ENCODE measurements at places on chromosomes 7 and 10.

DNA sequence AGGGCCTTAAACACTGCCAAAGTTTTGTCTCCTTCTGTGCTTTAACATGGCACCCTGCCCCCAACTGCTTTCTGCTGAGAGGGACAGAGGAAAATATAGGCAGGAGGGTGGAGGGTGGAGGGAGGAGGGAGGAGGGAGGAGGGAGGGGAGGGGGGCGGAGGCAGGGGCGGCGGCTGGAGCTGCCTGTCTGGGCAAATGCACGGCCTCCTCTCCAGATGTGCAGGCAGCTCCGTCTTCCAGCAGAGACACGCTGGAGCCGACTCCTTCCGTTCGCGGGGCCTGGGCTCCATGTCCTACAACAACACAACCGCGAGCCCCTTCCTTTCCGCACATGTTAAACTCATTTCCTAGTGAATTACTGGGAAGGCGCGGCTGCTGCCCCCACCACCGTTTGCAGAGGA lies 14.2 kb downstream of the EBF3 start:
- DNase-seq = no peak

GRCh38 chr7:71595176-71595575 lies 463.2 kb downstream of the GALNT17 start:
- no peak for DNase-seq

GRCh38 chr7:140631602-140632001 lies 9.0 kb downstream of the DENND2A start:
- no peak for DNase-seq

DNA sequence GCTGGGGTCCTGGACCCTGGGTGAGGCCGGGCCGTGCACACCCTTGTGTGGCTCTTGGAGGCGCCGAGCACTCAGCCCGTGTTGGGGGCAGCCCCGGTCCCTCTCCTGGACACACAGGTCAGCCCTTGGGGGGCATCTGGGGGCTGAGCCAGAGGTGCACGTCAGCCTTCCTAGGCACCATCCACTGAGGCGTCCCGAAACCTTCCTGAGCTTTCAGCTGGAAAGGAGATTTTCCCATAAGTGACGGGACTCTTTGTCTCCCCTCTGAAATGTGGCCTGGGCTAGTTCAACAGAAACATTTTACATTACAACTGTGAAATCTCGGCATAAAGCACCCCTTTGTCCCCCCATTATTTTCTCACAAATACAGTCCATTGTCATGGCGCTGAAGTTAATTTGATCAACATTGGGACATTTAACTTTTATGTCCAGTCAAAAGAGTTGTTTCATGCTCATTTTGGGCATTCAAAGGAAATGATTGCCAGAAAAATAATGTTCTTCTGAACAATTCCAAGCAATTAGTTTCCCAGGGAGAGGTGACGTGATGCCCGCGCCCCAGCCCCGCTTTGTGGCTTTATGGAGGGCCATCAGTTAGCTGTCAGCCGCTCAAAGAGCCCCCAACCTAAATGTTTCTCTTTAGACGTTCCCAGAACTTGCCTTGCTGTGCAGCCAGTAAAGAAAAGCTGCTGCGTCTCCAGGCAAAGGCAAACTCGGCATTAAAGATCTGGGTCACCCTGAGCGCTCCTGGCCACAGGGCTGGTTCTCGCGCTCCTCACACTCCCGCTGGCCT lies 70.8 kb downstream of the NKX6-2 start:
- no peak for DNase-seq

DNA sequence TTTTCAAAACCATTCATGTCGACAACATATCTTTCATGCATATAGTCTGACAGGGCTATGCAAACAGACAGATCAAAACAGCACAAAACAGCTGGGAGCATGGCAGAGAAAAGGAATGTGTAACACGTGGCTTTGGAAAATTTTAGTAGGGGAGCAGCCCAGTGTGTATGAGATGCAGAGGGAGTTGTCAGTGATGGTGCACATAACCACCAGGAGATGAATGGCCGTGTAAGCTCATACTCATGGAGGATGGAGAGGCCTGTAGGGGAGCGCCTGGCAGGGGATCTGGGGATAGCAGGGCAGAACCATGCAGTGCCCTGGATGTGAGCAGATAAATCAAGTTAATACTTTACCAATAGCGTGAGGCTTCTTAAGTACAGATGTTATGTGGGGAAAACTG lies 45.7 kb downstream of the RHOBTB1 start:
- DNase-seq = no peak

DNA sequence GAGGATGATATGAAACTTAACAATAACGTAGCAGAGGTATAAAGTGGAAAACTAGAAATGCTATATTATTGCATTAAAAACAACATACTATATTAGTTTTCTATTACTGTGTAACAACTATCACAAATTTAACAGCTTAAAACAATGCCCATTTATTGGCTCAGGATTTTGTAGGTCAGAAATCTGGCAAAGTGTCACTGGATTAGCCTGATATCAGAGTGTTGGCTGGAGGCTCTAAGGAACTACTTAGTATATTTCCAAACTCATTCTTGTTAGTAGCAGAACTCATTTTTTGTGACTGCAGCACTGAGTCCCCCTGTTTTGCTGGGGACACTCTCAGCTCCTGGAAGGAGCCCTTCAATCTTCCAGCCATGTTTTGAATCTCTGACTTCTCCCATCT lies 306.8 kb downstream of the ETV1 start:
- DNase-seq = no peak

DNA sequence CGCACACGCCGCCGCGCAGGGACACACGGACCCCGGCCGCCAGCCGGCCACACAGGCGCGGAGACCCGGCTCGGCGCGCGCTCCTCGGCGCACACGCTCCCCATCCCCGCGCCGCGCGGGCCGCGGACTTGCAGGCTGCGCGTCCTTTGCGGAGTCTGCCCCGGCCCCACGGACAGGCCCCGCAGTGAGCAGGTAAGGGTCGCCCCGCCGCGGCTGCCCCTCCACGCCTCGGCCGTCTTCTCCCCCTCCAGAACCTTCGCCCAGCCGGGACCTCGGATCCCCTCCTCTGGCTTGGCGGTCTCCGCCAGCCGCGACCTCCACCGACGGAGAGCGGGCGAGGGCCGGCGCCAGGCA lies 356 bp downstream of the ADCYAP1R1 start:
- DNase-seq = no peak

DNA sequence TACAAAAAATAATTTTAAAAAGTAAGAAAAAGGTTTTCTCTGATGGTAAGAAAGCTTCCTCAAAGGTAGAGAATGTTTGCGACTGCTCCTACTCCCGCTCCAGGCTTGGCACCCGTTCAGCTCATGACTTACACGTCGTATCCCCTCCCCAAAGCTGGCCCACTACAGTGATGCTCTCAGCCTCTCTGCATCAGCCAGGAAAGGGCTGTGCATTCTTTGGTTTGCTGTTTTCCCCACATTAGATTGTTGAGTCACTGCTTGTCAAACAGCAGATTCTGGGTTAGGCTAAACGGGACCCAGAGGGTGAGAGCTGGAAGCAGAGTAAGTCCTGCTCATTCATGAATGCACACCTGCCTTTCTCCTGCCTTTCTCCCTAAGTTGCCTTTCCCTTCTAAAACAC lies 54.7 kb upstream of the NMT2 start:
- no peak for DNase-seq

DNA sequence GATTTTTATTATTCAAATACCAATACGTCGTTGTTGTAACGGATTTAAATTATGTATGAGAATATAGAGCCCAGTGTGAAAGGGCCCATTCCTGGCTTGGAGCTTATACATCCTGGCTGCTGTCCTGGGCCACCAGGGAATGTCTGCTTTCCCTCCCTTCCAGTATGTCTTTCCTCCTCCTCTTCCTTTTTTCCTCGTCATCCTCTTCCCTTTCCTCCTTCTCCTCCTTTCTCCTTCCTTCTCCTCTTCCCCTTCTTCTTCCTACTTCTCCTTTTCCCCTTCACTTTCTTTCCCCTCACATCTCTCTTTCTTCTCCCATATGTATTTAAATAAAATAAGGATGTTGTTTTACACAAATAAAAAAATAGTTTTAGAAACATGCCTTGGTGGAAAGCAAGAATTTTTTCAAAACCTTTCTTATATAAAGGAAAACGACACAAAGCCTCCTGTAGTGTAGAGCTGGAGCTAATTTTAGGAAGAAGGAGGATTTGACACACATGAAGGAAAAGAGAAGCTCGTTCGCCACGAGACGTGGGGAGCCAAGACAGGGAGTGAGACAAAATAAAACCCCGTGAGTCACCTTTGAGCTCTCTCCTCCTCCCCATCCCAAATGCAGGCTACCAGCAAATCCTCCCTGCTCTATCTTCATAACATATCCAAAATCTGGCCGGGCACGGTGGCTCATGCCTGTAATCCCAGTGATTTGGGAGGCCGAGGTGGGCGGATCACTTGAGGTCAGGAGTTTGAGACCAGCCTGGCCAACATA lies 301.1 kb upstream of the LYZL1 start:
- DNase-seq = no peak

DNA sequence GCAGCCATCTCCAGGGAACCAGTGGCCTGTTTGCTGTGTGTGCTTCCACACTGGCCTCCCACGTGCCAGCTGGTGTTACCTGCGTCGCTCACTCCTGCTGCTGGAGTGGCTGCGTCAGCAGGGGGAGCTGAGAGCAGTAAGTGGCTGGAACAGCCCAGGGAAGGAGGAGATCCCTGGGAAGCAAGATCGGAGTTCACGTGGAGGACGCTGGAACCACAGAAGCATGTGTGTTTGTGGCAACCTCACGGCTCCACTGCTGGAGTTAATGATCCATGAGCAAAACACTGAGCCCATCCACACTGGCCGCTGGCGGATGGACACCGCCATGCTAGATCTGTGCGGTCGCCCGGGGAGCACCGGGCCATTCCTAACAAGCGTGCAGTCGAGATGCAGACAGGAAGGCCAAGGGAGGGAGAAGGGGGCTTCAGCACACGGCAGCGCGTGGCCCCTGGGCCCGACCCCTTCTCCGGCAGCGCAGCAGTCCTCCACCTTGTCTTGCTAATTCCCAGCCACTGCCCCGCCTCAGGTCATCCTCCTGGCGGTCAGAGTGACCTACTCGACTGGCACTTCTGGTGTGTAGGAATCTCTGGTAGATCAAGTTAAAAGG lies 68.5 kb upstream of the EEPD1 start:
- peak; percentile 64 for DNase-seq

GRCh38 chr7:76409537-76409936 lies at the start of gene SSC4D:
Gene SSC4D, minus strand, starts transcription at chr7:76409697. Its CDS starts 5,258 bp downstream, at chr7:76404439.
- DNase-seq = no peak

- DNase-seq = no peak
These were observed 6.7 kb downstream of the RASSF4 start for GRCh38 chr10:44966129-44966815.

GRCh38 chr7:91876391-91877133 lies 3.9 kb downstream of the MTERF1 start:
- DNase-seq = no peak

DNA sequence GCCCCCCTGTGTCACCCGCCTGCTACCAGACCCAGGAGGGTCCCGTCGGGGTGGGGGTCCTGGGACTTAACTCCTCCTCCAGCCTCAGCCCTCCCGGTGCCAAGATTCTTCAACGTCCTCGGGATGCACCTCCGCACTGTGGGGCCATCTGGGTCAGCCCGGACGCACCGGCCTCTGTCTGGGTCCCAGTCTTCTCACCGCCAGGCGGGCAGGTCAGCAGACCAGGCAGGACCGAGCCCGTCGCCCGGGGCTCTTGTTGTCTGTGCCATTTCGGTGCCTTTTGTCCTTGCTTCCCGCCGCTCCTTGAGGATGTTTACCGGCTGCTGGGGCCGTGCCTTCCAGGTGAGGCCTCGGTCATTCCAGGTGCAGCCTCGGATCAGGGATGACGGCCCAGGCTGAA lies 32.1 kb upstream of the PSMG3 start:
- no peak for DNase-seq

- no peak for DNase-seq
These were observed 97.8 kb upstream of the PRPS1L1 start for GRCh38 chr7:18125476-18125875.

DNA sequence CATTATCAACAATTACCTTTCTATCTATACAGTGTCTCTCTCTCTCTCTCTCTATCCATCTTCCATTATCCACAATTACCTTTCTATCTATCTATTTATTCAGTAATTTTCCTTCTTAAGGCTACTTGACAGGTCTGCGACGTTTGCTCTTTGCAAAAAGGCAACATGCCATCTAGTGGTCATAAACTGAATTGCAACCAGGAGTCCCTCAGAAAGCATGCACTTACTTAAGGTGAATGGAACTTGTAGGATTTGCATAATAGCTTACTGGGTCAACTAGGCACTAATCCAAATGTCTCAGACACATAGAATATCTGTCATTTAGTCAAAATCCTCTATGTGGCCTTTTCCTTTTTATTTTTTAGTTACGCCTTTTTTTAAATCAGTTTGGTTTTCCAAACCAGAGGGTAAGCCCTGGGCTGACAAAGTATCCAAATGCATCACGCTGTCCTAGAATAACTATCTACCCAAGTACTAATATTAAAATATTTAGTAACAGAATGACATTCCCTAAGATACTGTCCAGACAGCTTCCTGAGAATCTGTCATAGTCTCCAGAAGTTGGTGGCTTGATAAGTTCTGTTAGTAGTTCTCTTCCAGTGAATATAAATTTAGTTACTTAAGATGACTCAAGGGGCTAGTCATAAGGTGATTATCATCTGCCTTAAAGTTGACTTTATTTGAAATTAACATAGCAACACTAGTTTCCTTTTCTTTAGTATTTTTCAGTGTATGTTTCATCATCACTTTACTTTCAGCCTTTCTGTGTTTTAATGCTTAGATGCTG lies 208.3 kb downstream of the PPP1R3A start:
- peak; percentile 42 for DNase-seq

- DNase-seq = no peak
These were observed 119.7 kb upstream of the KLF14 start for GRCh38 chr7:130853503-130854279.

- DNase-seq = no peak
These were observed 18.9 kb upstream of the ZNF138 start for GRCh38 chr7:64775289-64775688.

DNA sequence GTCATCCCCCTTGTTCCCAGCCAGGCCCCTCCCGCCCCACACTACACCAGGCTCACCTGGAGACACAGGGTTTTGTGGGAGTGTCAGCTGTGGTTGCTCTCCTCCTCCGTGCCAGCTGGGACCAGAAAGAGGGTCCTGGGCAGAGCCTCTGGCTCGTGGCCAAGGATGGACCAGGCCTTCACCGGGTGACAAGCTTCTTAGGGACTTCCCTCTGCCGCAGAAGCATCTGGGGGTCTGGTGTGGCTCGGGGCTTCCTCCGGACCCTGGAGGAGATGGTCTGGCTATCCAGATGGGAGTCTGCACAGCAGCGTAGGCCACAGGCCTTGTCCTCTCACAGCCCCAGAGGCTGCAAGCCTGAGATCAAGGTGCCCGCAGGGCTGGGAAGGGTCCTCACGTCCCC lies 63.8 kb upstream of the CFAP46 start:
- no peak for DNase-seq

GRCh38 chr7:155285833-155286232 lies 11.8 kb upstream of the INSIG1 start:
- DNase-seq = no peak

- peak; percentile 51 for DNase-seq
These were observed 176.2 kb upstream of the ITGB1 start for GRCh38 chr10:33134011-33134751.
